ENCODE measurements at places on chromosomes 6 and 20. TPM values are rescaled to one million over a fixed set of nuclear protein-coding genes. Genes with fewer than 3 reads are reported as not detected.
A peak's percentile ranks its signal among the peaks of the same experiment; 100 is the strongest.

- H3K4me3 ChIP-seq: peak overlapping the region; percentile 1
- H3K27ac ChIP-seq: peak overlapping the region; percentile 65
- peak; percentile 94 for DNase-seq
- H3K36me3 ChIP-seq: no peaks in the 10 kb centered on the region
- no peaks in the 10 kb centered on the region for H3K27me3 ChIP-seq
Observed at GRCh38 chr20:5714261-5715041, 35.8 kb upstream of the SHLD1 start.

DNA sequence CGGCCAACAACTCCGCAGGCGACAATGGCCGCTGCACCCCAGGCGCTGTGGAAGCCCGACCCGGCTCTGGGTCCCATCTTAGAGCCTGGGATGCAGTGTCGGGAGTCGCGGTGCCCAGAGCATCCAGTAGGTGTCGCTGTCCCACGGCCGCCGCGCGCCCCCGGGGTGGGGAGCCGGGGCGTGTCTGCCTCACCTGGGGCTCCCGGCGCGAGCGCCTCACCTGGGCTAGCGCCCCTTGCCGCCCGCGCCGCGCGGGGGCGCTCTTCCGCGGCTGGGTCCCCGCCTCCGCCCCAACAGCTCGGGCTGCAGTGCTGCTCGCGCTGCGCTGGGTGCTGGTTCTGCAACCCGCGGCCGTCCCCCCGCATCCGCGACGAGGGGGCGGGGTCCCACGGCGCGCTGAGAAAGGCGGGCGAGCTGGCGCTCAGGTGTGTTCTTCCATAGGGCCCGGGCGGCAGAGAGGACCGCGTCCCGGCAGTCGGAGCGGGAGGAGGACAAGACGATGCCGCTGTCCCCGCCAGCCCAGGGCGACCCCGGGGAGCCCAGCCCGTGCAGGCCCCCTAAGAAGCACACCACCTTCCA, at the start of gene CRYBG1:
CRYBG1 (plus strand) TSS at position 308 of the 579 bp plus-strand sequence; CDS start at position 500, 192 bp downstream.
- no peak within 1 kb of the TSS for H3K27ac ChIP-seq
- peak within 1 kb of the TSS; percentile 58 for H3K4me3 ChIP-seq
- peak; percentile 56 for DNase-seq
- H3K4me1 ChIP-seq: peaks cover 12% of the 10 kb centered on the region
- H3K27me3 ChIP-seq: peaks cover 18% of the 10 kb centered on the region

GRCh38 chr6:115894426-115894992, 166.2 kb downstream of the FRK start:
- H3K36me3 ChIP-seq: no peaks in the 10 kb centered on the region
- H3K27me3 ChIP-seq: no peaks in the 10 kb centered on the region
- H3K27ac ChIP-seq: no peak overlapping the region
- DNase-seq: no peak
- no peaks in the 10 kb centered on the region for H3K4me1 ChIP-seq
- no peak overlapping the region for H3K4me3 ChIP-seq

- H3K4me1 ChIP-seq: peaks cover 27% of the 10 kb centered on the region
- peak within 1 kb of the TSS; percentile 81 for H3K4me3 ChIP-seq
- peak within 1 kb of the TSS; percentile 94 for H3K27ac ChIP-seq
Observed at GRCh38 chr20:24948939-24949679, at the start of gene CST7. TSS of gene CST7 (plus strand) at chr20:24949269. CDS start at chr20:24949506, 237 bp downstream.

GRCh38 chr20:56202493-56203077, 45.9 kb upstream of the MC3R start:
- H3K4me1 ChIP-seq: no peaks in the 10 kb centered on the region
- no peak overlapping the region for H3K27ac ChIP-seq

TTLL9 gene
- not detected for total RNA-seq

DNA sequence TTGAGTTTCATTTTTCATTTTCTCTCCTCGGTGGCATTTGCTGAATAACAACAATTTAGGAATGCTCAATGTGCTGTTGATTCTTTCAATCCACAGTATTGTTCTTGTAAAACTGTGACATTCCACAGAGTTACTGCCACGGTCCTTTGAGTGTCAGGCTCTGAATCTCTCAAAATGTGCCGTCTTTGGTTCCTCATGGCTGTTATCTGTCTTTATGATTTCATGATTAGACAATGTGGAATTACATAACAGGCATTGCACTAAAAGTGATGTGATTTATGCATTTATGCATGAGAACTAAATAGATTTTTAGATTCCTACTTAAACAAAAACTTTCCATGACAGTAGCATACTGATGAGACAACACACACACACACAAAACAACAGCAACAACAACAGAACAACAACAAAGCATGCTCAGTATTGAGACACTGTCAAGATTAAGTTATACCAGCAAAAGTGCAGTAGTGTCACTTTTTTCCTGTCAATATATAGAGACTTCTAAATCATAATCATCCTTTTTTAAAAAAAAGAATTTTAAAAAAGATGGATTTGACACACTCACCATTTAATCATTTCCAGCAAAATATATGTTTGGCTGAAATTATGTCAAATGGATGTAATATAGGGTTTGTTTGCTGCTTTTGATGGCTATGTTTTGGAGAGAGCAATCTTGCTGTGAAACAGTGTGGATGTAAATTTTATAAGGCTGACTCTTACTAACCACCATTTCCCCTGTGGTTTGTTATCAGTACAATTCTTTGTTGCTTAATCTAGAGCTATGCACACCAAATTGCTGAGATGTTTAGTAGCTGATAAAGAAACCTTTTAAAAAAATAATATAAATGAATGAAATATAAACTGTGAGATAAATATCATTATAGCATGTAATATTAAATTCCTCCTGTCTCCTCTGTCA, 88.1 kb downstream of the SNAP25 start:
- no peaks in the 10 kb centered on the region for H3K36me3 ChIP-seq
- H3K4me1 ChIP-seq: peaks cover 10% of the 10 kb centered on the region
- DNase-seq: no peak
- no peak overlapping the region for H3K4me3 ChIP-seq
- no peak overlapping the region for H3K27ac ChIP-seq

DNA sequence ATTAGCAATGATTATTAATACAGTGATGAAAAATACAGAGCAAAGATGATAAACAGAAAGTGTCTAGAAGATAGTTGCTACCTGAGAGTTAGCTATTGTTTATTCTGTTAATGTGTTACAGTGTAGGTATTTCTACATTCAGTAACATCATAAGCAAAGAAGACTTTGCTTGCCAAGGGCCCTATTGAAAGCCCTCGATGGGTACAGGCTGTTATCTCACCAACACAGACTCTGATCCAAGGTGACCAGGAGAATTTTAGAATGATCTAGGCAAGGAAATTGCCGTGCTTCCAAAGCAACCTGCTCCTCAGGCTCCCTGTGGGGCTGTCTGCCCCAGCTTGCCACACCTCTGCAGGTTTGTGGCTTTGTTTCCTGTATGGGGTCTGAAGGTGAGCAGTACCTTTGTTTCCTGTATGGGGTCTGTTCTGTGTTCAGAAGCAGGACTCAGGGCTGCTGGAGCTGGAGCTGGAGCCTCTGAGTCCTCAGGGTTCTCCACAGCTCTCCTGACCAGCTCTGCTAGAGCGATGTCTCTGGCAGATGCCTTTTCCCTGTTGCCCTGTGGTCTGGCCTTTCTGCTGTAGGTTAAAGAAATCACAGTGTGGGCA, 32.5 kb downstream of the PHACTR3 start:
- H3K27me3 ChIP-seq: no peaks in the 10 kb centered on the region
- H3K27ac ChIP-seq: no peak overlapping the region
- H3K4me3 ChIP-seq: no peak overlapping the region
- H3K36me3 ChIP-seq: no peaks in the 10 kb centered on the region
- H3K4me1 ChIP-seq: no peaks in the 10 kb centered on the region

GRCh38 chr6:39407446-39407993, 85.0 kb upstream of the KCNK16 start:
- no peak overlapping the region for H3K4me3 ChIP-seq
- no peaks in the 10 kb centered on the region for H3K36me3 ChIP-seq
- H3K27ac ChIP-seq: no peak overlapping the region
- no peak for DNase-seq

MYB gene
- 44.2 TPM for total RNA-seq

- no peaks in the 10 kb centered on the region for H3K27me3 ChIP-seq
- DNase-seq: peak; percentile 23
- peak overlapping the region; percentile 90 for H3K27ac ChIP-seq
- H3K36me3 ChIP-seq: peaks cover 6% of the 10 kb centered on the region
Observed at GRCh38 chr6:3022765-3023662, 23.3 kb downstream of the NQO2 start.
